Stimulated activated effector memory CD8-positive, alpha-beta T cell treated with anti-CD3 and anti-CD28 coated beads, Interleukin-12 subunit alpha, Interleukin-12 subunit beta, amount 100 ng/mL, for 72 hours (primary cell): ENCODE measurements at places on chromosomes 12 and 14.

DNA sequence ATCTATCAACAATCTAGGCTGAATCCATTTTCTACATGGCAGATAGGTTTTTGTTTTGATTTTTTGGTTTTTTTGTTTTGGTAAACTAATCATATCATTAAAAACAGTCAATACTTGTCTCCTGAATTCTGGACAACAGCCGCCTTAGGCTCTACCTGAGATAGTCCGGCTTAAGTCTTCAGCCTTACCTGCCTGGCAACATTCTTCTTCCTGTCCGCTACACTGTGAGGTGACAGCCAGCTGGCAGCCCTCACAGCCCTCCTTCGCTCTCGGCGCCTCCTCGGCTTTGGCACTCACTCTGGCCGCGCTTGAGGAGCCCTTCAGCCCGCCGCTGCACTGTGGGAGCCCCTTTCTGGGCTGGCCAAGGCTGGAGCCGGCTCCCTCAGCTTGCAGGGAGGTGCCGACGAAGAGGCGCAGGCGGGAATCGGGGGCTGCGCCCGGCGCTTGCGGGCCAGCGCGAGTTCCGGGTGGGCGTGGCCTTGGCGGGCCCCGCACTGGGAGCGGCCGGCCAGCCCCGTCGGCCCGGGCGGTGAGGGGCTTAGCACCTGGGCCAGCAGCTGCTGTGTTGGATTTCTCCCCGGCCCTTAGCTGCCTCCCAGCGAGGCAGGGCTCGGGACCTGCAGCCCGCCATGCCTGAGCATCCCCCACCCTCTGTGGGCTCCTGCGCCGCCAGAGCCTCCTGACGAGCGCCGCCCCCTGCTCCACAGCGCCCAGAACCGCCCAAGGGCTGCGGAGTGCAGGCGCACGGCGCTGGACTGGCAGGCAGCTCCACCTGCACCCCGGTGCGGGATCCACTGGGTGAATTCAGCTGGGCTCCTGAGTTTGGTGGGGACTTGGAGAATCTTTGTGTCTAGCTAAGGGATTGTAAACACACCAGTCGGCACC lies 49.0 kb downstream of the MDGA2 start:
- no peak for DNase-seq

DNA sequence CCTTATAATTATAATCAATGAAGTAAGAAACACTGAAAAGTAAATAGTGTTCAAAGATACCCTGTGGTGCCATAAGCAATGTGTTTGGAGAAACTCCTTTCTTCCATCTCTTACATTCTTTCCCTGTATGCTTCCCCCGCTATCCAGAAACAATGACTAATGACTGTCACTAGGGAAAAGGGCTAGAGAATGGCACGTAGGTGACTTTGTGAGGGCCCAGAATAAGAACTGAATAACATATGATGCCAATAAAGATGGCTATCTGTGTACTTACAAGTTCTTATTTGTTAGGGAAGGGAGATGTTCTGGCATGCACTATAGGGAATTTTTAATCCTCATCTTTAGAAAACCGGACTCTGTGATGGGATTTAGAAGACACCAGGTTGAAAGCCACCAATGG lies 4.7 kb upstream of the KRT7 start:
- no peak for DNase-seq

GRCh38 chr14:85234156-85235025 lies 295.6 kb upstream of the FLRT2 start:
- DNase-seq, result no peak

- peak; percentile 84 for DNase-seq
Measured at GRCh38 chr12:122123051-122123760, 44.6 kb downstream of the MLXIP start.

DNA sequence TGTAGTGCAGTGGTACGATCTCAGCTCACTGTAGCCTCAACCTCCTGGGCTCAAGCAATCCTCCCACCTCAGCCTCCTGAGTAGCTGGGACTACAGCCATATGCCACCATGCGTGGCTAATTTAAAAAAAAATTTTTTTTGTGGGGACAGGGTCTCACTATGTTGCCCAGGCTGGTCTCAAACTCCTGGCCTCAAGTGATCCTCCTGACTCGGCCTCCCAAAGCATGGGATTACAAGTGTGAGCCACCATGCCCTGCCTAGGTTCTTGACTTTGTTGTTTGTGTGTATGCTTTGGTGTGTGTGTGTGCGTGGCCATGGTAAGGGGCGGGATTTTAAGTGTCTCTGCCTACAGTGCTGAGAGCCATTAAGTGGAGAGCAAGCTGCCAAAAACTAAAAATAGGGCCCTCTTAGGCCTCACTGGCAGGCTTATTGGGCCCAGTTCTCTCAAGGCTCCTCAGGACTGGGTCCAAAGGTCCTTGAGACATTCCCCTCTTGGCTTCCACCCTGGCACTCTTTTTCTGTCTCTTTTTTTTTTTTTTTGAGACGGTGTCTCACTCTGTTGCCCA lies 5.1 kb downstream of the COX14 start:
- no peak for DNase-seq

DNA sequence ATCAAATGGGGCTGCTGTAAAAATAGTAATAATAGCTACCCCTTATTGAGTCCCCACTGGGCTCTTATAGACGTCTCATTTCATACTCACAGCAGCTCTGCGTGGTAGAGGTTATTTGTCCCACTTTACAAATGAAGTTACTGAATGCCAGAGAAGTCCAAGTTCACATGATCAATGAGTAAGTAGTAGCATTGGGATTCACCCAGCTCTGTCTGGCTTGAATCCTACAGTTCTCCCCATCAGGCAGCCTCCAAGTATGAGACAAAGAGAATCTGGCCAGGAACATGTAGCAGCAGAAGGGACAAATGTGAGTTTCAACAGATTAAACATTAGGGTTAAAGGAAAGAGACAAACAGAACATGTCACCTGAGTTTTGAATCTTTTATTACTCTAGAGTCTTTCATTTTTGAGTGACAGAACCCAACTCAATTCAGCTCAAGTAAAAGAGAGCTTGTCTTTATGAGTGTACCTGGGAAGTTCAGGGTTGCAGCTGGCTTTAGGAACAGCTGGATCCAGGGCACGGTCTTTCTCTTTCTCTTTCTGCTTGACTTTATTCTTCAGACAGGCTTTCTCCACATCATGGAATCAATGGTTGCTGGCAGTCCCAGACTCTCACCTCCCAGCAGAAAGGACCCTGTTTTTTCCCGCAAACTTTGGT lies 64.1 kb upstream of the JDP2 start:
- DNase-seq, result no peak

GRCh38 chr12:121575952-121576625 lies 4.7 kb downstream of the KDM2B start:
- DNase-seq, result no peak

DNA sequence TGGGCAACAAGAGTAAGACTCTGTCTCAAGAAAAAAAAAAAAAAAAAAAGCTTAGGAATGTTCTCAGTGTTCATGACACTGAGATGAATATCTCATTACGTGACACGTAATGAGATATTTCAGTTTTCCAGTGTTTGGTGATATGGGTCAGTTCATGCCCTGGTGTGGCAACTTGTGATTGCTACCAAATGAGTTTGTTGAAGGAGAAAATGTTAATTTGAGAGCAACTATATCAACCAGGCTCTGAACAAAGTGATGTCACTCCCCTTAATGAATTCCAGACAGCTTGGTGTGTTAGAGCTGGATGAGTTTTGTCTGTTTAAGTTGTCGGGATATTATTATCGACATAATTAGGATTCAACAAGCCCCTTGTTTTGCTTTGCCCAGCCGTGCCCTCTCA lies 211.7 kb downstream of the DPF3 start:
- no peak for DNase-seq

DNA sequence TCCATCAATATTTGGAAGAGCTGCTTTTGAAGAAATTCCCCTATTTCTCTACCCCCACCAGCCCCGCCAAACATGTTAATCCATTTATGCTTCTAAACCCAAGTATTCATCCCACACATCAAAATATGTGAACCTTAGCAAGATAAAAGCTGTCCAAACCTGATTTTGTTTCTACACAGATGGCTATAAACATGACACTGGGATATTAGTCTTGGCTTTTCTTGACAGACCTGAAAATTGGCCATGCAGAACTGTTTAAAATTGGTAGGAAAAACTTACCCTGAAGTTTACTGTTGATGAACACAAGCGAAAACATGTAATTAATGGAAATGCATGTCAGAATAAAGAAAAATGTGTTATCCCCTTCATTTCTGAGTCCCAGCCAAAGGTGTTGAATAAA lies 370.0 kb downstream of the EGLN3 start:
- no peak for DNase-seq

DNA sequence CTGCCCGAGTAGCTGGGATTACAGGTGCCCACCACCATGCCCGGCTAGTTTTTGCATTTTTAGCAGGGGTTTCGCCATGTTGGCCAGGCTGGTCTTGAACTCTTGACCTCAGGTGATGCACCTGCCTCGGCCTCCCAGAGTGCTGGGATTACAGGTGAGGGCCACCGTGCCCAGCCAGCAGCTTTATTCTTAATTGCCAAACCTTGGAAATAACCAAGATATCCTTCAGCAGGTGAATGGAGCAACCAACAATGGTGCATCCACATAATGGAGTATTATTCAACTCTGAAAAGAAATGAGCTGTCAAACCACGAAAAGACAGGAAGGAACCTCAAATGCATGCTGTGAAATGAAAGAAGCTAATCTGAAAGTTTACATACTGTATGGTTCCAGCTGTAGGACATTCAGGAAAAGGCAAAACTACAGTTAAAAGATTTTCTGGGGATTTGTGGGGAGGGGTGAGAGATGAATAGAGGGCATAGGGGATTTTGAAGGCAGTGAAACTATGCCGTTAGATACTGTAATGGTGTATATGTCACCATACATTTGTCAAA lies 118.8 kb upstream of the CCND2 start:
- peak; percentile 54 for DNase-seq

DNA sequence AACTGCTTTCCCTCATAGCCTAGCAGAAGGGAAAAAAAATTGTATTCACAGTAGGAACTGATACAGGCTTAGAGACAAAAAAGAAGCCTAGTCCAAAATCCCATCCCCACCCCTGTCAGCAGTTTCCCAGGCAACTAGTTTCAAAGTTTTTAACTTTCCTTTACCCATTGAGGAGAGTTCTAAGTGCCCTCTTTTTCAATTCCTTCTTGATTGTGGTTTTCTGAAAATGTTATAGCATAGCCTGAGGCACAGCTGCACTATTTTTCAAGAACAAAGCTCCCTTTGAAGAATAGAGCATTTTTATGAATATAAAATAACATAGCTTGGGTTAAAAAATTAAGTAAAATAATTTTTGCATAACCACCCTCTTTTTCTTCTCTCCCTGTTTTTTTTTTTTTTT lies 81.6 kb downstream of the IPO8 start:
- DNase-seq, result no peak

- no peak for DNase-seq
Measured at GRCh38 chr12:14988035-14988434, 15.2 kb downstream of the PDE6H start.

- peak; percentile 76 for DNase-seq
Measured at GRCh38 chr12:113152835-113153814, 3.6 kb downstream of the CFAP73 start.

DNA sequence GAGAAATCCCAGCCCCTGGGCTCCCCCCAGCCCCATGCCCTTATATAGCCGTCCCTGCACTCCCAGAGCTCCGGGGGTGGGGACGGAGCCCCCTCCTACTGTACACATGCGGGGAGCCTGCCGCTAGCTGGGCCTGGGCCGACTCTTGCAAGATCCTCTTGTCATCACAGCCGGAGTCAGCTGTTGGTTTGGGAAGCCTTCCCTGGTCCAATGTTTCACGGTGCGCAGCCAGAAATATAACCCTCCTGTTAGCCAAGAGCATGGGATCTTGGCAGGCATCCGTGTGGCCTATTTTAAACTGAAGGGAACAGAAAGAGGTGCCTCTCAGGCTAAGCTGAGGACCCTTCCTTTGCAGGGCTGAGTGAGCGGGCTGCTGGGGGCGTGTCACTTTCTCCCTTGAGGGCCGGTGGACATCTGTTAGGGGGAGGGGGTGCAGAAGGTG lies 175.3 kb downstream of the TSPAN9 start:
- DNase-seq, result no peak

- no peak for DNase-seq
Measured at GRCh38 chr14:103393676-103394626, 8.7 kb downstream of the MARK3 start.

DNA sequence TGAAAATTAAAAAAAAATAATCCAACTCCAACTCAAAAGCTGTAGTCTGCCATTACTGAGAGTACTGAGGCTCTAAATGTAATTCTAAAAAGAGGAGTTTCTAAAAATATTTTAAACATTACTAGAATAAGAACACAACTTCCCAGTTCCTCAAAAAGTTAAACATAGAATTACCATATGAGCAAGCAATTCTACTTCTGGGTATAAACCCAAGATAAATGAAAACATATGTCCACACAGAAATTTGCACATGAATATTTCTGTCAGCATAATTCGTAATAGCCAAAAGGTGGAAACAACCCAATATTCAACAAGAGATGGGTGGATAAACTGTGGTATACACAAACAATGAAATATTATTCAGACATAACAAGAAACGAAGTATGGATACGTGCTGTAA lies 15.0 kb upstream of the NR2C1 start:
- DNase-seq, result no peak

DNA sequence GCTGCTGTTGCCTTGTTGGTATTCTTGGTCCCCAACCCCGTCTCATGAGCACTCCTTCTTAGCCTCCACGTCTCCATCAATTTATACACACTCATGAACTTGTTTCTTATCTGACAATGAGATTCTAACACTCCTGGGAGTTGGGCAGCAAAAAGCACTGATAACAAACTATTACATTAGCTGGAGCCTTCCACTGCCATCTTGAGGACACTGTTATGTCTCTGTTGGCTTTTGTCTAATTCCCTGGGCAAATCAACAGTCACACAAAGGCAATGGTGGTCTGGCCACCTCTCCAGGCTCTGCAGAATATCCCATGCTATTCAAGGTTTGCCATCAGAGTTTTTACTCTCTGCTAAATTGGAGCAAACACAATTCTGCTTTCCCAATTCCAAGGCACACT lies 117.8 kb upstream of the COCH start:
- no peak for DNase-seq

DNA sequence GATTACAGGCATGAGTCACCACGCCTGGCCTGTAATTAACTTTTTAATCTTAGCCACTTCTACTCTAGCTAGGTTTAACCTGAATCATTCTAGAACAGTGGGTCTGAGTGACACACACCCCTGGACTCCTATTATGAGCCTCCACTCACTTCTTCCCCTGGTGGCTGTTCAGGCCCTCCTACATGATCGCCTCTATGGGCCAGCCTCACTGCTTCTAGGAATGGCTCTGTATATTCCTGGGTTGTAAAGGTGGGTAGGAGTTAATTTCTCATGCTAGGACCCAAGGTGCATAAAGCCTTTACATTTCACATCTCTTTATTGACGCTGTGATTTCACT lies 8.0 kb upstream of the RNU6-8 start:
- no peak for DNase-seq

DNA sequence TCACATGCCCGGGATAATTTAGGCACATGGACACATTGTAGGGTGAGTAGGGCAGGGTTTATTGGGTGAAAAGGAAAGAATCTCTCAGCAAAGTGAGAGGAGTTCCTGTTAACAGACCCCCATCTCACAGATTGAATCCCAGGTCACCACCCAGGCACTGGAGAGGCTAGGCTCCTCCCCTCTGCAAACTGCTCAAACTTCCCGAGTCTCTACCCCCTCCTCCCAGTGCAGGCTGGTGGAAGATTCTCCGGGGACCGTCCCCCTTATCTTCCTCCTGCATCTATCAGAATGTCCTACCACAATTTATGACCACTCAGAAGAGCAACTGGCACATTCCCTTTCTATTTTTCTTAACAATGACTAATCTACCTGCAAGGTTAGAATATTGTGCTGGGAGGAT lies 126.0 kb downstream of the NTF3 start:
- DNase-seq, result no peak
